ENCODE measurements at places on chromosomes 3 and 15. TPM values are rescaled to one million over a fixed set of nuclear protein-coding genes. Genes with fewer than 3 reads are reported as not detected.

Gene LRRC57
- 28.0 TPM for total RNA-seq

GRCh38 chr15:42876224-42876623 lies 44.4 kb downstream of the TTBK2 start:
- H3K4me1 ChIP-seq, result peaks cover 5% of the 10 kb centered on the region
- no peak overlapping the region for H3K27ac ChIP-seq
- H3K36me3 ChIP-seq, result no peaks in the 10 kb centered on the region
- DNase-seq, result no peak
- H3K27me3 ChIP-seq, result no peaks in the 10 kb centered on the region

GRCh38 chr3:118587037-118587741 lies 447.5 kb downstream of the IGSF11 start:
- no peaks in the 10 kb centered on the region for H3K36me3 ChIP-seq
- no peaks in the 10 kb centered on the region for H3K27me3 ChIP-seq
- no peak overlapping the region for H3K4me3 ChIP-seq
- no peak overlapping the region for H3K27ac ChIP-seq

Gene WDR53
- 18.1 TPM for total RNA-seq

GRCh38 chr15:98764291-98764690 lies 116.0 kb downstream of the IGF1R start:
- H3K36me3 ChIP-seq, result no peaks in the 10 kb centered on the region
- no peak for DNase-seq
- H3K4me1 ChIP-seq, result peaks cover 9% of the 10 kb centered on the region
- peaks cover 10% of the 10 kb centered on the region for H3K27me3 ChIP-seq
- H3K27ac ChIP-seq, result no peak overlapping the region
- no peak overlapping the region for H3K4me3 ChIP-seq
